HCT116 (cell line): ENCODE measurements at places on chromosomes 6 and 20.

- DNase-seq = no peak
Observed at GRCh38 chr6:158703111-158703836, 53.4 kb downstream of the SYTL3 start.

- no peak for DNase-seq
Observed at GRCh38 chr6:163863565-163863964, 449.0 kb downstream of the QKI start.

DNA sequence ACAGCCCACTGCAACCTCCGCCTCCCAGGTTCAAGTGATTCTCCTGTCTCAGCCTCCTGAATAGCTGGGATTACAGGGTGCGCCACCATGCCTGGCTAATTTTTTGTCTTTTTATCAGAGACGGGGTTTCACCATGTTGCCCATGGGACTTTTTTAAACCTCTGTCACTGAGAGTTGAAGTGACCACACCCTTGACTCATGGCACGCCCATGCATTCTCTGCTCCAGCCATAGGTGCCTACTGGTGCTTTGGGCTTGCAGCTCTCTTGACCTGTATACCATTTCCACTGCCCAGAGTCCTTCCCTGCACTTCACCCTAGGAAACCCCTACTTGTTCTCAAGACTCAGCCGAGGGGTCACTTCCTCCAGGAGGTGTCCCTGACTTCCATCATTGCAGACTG, 2.4 kb upstream of the SCRT2 start:
- DNase-seq = no peak

GRCh38 chr6:106080763-106081095, 5.4 kb upstream of the PRDM1 start:
- DNase-seq = no peak

GRCh38 chr6:149924933-149925252, 2.0 kb upstream of the RAET1G start:
- DNase-seq = no peak

DNA sequence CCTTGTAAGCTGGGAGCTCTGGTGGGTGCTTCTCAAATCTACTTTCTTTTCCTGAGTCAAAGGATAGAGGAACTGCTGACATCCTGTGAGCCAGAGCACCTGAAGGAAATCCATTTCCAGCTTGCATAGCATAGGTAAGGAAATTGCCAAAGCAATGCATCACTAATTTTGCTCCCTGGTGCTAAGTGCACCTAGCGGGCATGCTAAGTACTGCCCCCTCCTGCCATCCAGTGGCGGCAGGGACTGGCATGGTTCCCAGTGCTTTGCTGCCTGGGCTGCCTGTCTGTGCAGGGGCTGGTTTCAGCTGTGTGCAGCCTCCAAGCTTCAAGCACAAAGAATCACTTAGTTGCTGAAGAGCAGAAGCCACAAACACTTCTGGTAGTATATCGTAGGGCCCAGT, 63.9 kb downstream of the FARS2 start:
- no peak for DNase-seq

GRCh38 chr6:152273638-152274037, 363.5 kb downstream of the SYNE1 start:
- DNase-seq = no peak

- no peak for DNase-seq
Observed at GRCh38 chr20:60999250-60999649, 252.8 kb upstream of the CDH4 start.

GRCh38 chr6:17871189-17871519, 116.3 kb downstream of the KIF13A start:
- DNase-seq = no peak

DNA sequence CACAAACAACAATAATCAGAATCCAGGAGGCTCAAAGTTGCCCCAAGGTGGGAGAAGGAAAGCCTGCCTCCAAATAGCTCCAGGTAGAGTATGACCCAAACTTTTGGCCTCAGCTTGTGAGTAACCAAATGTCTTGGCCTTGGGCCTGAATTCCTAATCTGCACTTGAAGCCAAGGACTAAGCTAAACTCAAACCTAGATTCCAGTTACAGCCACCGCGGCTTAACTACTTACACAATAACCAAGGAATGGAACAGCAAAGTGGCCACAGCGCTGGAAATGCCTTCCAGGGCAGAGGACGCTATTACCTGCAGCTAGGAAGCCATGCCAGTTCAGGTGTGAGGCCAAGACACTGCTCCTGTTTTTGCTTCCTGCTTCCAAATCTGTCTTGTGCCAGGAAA, 4.6 kb downstream of the NINL start:
- DNase-seq = no peak

DNA sequence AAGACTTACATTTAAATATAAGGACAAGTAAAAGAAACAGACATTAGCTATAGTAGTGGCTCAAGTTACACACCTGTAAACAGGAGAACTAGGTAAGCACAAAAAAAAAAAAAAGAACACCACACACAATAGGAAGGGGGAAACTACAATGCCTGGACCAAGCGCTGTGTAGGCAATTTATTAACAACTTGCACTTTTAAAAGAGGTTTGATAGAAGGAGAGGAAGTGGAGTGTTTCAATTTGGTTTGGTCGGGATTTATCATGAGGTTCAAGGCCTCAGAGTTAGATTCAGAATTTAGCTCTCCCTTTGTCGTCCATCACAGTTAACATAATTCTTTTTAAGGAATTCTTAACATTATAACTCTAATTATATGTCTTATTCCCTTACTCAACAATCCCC, 1.1 kb upstream of the USP49 start:
- no peak for DNase-seq

- DNase-seq = no peak
Observed at GRCh38 chr6:159844737-159845645, 44.9 kb downstream of the PNLDC1 start.

DNA sequence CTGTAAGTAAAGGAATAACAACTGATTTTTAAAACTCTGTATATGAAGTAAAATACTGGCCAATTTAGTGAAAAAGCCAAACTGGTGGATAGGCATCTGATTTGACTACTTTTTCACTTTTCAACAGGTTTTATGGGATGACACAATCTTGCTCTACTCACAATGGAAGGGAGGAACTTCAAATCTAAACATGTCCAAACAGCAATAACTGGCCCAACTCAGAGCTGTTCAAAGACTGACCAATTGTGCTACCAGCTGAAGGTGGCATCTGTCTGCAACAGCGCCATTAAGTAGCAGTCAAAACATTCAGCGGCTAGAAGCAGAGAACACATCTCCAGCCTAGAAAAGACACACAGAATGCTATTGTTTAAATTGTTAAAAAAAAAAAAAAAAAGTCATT, 44.6 kb downstream of the SESN1 start:
- DNase-seq = no peak

DNA sequence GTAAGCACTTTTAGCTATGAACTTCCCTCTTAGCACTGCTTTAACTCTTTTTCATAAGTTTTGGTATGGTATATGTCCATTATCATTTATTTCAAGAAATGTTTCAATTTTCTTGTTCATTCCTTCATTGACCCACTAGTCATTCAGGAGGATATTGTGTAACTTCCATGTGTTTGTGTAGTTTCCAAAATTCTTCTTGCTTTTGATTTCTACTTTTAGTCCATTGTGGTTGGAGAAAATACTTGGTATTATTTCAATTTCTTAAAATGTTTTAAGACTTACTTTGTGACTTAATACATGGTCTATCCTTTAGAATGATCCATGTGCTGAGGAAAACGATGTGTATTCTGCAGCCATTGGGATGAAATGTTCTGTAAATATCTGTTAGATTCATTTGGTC, 176.5 kb downstream of the CENPW start:
- no peak for DNase-seq

DNA sequence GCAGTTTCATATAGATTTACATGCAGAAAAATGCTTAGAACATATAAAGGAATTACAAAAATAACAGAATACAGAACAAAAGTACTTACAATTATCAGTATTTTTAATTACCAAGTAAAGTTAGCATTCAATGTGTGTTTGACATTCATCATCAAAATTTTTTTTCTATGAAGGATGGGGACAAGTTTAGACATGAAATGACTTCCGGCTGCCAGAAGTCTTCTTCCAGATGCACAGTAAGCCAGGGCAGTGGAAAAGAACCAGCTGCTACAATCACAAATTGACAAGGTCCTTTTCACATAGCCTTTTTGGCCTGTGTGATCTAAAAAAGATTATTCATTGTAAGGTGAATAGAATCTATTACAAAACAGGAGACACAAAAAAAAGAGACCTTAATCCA, 73.8 kb downstream of the HUS1B start:
- DNase-seq = no peak

GRCh38 chr6:16544006-16544405, 217.3 kb downstream of the ATXN1 start:
- no peak for DNase-seq

DNA sequence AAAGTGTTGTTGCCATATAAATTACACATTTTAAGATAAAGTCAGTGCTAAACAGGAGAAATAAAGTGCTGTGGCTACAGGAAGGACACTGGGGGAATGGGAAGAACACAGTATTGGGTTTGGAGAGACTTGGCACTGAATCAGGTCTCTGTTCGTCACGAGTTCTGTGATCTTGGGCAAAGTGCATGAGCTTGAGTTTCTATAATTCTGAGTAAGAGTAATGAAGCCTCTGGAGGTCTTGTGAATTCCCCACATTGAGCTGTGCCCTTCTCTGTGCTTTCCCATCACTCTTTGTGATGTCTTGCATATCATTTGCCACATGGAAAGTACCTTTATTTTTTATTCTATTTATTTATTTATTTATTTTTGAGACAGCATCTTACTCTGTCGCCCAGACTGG, 16.8 kb upstream of the EEF1A1 start:
- DNase-seq = no peak
